ENCODE measurements at places on chromosomes 16 and 17. TPM values are rescaled to one million over a fixed set of nuclear protein-coding genes. Genes with fewer than 3 reads are reported as not detected.
A peak's percentile ranks its signal among the peaks of the same experiment; 100 is the strongest.

DNA sequence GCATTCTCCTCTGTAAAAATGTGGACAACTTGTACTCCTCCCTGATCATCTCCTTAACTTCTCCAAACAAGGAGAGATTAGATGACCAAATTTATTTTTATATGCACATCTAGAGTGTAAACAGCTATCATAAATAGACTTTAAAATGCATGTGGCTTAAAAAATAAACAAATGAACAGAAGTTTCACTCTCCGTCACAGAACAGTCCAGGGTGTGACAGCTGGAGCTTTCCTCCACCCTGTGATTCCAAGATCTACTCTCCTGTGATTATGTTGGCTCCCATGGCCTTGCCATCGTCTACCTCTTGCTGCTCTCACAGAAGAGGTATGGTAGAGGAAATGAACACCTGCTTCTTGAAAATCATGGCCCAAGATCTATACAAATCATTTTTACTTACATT lies 560.2 kb downstream of the TOX3 start:
- no peak overlapping the region for H3K4me3 ChIP-seq
- peaks cover 8% of the 10 kb centered on the region for H3K36me3 ChIP-seq
- no peak for DNase-seq

- peaks cover 36% of the 10 kb centered on the region for H3K4me1 ChIP-seq
- peak overlapping the region; percentile 21 for H3K27ac ChIP-seq
- H3K36me3 ChIP-seq, result peaks cover 78% of the 10 kb centered on the region
- peak; percentile 100 for DNase-seq
These were observed 1.9 kb upstream of the GRB7 start for GRCh38 chr17:39735882-39736281.

DNA sequence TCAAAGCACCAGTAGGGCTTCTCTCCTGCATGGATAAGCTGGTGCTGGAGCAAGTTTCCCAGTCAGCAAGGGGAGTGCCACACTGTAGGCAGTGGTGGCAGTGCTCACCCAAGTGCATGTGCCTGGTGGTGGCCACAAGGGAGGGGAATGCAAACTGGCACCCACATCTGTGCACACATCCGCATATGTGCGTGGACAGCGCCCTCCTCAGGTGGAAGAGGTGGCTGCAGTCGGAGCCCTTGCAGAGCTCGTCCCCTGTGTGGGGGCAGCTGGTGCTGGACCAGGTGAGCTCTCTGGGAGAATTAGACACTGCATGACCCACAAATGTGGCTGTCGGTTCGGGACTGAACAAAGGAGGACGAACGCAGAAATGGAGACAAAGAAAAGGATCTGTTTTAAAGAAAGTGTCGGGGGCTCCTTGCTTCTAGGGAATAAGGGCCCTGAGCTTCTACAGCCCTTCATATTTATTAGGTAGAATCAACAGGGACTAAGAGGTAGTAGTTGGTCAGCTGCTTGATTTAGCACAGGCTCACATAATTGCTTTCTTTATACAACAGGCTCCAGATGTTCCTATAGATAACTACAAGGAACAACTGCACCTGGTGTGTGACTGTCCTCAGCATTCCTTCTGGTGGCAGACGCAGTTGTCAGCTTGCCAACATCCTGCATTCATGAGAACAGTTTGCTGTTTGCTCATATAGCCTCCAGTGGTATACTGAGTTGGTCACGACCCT lies 5.3 kb upstream of the ZNF689 start:
- no peak overlapping the region for H3K4me3 ChIP-seq
- peaks cover 6% of the 10 kb centered on the region for H3K27me3 ChIP-seq
- DNase-seq, result peak; percentile 80
- H3K27ac ChIP-seq, result no peak overlapping the region
- peaks cover 14% of the 10 kb centered on the region for H3K4me1 ChIP-seq
- H3K36me3 ChIP-seq, result peaks cover 8% of the 10 kb centered on the region

GRCh38 chr17:70357190-70357589 lies 187.9 kb downstream of the KCNJ2 start:
- no peaks in the 10 kb centered on the region for H3K36me3 ChIP-seq
- H3K4me1 ChIP-seq, result no peaks in the 10 kb centered on the region
- no peak for DNase-seq
- no peak overlapping the region for H3K4me3 ChIP-seq

DNA sequence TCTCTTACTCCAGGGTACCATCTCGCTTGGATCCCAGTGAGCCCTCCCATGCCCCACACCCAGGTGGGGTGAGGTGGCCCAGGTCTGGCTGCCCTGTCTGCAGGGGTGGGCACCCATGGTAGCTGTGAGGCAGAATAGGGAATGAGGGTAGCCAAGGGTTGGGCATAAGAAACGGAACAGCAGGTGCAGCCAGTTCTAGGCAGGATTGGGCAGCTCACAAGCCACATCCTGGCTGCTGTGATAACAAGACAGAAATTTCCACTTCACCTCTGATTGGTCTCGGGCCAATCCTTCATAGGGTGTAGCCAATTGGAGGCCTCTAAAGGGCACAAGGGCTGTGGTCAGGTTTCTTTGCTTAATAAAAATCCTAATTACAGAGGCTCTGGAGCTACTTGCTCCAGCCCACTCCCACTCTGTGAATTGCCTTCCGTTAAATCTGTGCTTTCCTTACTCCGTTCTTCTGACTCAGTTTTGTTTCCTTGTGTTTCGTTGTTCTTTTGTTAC lies 1.5 kb upstream of the ARHGDIG start:
- peaks cover 9% of the 10 kb centered on the region for H3K4me1 ChIP-seq
- no peak overlapping the region for H3K27ac ChIP-seq
- H3K36me3 ChIP-seq, result peaks cover 4% of the 10 kb centered on the region
- no peak overlapping the region for H3K4me3 ChIP-seq

DNA sequence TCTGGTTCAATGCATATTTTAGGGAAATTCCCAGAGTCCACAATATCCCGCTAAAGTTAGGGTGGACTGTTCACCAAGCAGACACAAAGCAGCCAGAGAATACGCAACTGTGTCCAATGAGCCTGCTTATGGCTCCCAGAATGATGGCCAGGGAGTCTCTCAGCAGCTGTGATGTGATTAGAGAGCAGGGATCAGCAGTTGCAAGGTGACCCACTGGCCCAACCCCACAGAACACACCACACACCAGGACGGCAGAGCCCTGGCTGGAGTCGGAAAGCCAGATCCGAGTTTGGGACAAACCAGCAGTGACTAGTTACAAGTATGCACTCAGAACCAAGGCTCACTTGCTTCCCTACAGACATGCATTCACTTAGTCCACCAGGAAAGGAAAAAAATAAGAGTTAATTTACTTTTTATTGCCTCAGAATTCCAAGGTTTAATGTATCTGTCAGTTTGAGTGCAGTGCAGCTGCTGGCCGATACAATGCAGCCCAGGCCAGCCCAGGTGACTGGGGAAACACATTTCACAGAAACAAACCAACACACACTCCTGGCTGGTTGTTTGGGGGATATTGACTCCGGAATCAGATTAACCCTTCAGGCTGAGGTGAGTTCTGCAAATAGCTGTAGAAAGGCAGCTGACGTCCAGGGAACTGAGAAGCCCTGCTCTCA lies 121.7 kb downstream of the HIC1 start:
- no peak overlapping the region for H3K27ac ChIP-seq
- H3K4me1 ChIP-seq, result no peaks in the 10 kb centered on the region
- H3K27me3 ChIP-seq, result no peaks in the 10 kb centered on the region
- H3K4me3 ChIP-seq, result no peak overlapping the region

DNA sequence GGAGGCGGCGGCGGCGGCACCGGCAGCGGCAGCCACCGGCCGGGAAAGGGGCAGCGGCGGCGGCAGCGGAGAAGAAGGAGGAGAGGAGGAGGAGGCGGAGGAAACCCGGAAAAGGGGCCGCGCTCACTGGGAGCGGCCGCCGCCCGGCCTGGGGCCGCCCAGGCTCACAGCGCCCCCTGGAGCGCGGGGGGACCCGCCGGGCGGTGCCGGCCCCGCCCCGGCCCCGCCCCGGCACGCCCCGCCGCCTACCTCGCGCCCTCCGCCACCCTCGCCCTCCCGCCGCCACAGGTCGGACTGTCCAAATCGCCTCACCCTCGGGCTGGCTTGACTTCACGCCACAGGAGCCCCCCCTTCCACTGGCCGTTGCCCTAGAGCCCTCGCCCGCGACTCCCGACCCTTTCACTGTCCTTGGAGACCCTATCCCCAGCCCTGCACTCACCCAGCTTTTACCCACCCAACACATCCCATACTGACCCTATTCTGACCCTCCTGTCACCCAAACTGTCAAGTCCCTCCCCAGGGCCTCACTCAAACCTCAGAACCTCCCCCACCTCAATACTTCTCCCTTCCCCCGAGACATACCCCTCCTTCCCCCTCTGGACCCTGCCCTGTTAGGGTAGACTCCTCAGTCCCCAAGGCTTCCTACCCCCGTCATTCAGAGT lies at the start of gene CSNK2A2:
CSNK2A2 (minus strand) TSS at position 85 of the 662 bp plus-strand sequence. CDS start 370 bp downstream, outside the sequence.
- peak; percentile 86 for DNase-seq
- peak within 1 kb of the TSS; percentile 85 for H3K27ac ChIP-seq
- peaks cover 45% of the 10 kb centered on the region for H3K27me3 ChIP-seq
- peaks cover 38% of the 10 kb centered on the region for H3K36me3 ChIP-seq
- peaks cover 21% of the 10 kb centered on the region for H3K4me1 ChIP-seq

DNA sequence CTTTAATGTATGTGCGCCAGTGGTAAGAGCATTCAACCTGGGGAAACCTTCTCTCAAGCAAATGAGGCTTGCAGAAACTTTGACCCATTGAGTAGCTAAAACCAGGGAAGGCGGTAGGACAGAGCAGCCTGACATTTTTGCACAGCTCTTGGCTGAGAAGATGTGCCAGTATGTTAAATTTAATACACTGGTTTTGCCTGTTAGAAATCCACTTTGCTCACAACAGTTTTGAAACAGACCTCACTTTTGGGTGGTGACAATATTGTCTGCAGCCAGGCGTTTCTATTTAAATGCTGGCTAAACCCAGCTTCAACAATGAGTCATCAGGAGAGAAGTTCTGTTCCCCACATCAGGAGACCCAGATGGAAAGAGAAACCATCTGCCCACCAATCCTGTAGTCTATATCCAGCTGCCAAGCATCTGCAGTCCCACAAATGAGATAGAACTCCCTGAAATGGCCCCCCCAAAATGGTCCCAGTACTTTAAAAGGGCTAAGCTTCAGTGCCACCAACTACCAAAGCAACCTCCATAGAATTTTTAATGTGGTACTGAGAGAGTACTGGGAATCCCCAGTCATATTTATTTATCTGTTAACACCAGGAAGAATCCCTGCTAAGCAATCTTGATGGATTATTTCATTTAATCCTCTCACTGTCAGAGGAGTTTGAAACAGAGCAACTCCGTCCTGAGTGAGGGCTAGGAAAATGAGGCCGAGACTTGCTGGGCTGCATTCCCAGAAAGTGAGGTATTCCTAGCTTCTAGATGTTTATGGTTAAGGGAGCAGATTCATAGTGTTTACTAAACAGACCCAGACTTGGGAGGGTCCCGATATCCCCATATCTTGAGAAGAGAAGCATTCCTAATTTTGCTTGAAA lies 29.0 kb upstream of the CLEC3A start:
- H3K4me1 ChIP-seq, result no peaks in the 10 kb centered on the region
- H3K36me3 ChIP-seq, result no peaks in the 10 kb centered on the region
- no peak overlapping the region for H3K4me3 ChIP-seq
- no peak overlapping the region for H3K27ac ChIP-seq
- H3K27me3 ChIP-seq, result peaks cover 30% of the 10 kb centered on the region

DNA sequence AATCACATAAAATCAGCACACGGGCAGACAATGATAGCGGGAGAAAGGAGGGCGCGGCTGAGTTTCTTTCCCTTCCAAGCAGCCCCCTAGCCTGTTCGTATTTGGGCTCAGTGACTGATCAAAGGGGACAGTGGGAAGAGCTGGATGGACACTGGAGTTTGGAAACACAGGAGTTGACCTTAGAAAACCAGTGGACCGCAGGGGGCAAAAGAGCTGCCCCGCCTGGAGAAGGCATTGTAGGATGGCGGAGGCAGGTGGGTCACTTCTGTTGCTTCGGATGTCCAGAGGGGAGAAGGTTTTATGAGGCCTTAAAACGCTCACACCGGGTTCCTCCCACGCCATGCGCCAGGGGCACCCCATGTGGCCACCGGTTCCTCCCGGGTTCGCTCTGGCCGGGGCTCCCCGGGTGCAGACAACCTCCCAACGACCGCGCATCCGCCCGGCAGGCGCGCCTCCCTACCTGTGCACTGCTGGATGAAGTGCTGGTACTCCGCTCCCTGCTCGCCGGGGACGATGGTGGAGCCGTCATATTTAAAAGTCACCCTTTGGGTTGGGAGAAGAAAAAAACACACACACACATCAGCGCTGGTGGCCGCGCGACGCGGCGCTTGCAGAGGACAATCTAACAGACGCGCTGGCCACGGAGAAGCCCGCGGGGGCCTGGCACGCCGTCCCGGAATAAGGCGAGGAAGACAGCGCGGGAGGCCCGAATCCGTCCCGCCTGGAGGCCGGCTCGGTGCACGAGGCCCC lies 662 bp downstream of the COTL1 start:
- peaks cover 57% of the 10 kb centered on the region for H3K4me1 ChIP-seq
- no peaks in the 10 kb centered on the region for H3K27me3 ChIP-seq
- peak overlapping the region; percentile 98 for H3K27ac ChIP-seq
- H3K36me3 ChIP-seq, result peaks cover 65% of the 10 kb centered on the region
- peak; percentile 41 for DNase-seq
- peak overlapping the region; percentile 98 for H3K4me3 ChIP-seq

- peaks cover 12% of the 10 kb centered on the region for H3K4me1 ChIP-seq
- no peaks in the 10 kb centered on the region for H3K36me3 ChIP-seq
- no peak overlapping the region for H3K27ac ChIP-seq
- H3K4me3 ChIP-seq, result no peak overlapping the region
- no peaks in the 10 kb centered on the region for H3K27me3 ChIP-seq
- no peak for DNase-seq
These were observed 46.3 kb upstream of the DHX40 start for GRCh38 chr17:59519132-59519531.

DNA sequence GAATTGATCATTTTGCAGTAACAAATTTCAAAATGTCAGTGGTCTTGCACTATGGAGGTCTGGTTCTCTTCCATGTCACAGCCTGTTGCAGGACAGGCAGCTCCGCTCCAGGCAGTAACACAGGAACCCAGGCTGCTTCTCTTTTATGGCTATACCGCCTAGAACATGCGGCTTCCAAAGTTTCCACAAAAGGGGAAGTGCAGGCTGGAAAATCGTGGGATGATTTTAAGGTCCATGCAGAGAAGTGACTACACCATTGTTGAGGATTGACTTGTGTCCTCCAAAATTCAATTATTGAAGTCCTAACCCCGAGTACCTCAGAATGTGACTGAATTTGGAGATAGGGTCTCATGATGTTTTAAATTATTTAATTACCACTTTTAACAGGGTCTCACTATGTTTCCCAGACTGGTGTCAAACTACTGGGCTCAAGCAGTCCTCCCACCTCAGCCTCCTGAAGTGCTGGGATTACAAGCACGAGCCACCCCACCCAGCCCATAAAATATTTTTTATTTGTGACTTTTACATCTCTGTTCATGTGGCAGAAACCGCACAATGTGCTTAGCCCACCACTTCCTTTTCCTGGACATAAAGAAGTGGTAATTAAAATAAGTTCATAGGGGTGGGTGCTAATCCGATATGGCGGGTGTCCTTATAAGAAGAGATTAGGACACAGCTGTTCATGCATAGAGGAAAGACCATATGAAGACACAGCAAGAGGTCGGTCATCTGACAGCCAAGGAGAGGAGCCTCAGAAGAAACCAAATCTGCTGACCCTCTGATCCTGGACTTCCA lies 279.2 kb upstream of the RPL38 start:
- no peaks in the 10 kb centered on the region for H3K4me1 ChIP-seq
- DNase-seq, result no peak
- no peak overlapping the region for H3K4me3 ChIP-seq

Gene SLC6A4
- not detected for total RNA-seq

Gene GGNBP2
- total RNA-seq, result 274 TPM

Gene TMIGD1
- total RNA-seq, result not detected

Gene C16orf74
- total RNA-seq, result 3.4 TPM

Gene TEKT1
- not detected for total RNA-seq

Gene CTRB1
- total RNA-seq, result not detected

Gene AGRP
- total RNA-seq, result not detected

Gene ZP2
- not detected for total RNA-seq

Gene C17orf100
- total RNA-seq, result 1.8 TPM

Gene CCDC154
- total RNA-seq, result 6.1 TPM

Gene DPEP1
- not detected for total RNA-seq

Gene USP22
- 147 TPM for total RNA-seq
